Mucosa of descending colon (tissue), 3 donors: ENCODE measurements at places on chromosomes 1 and 21. TPM values are rescaled to one million over a fixed set of nuclear protein-coding genes. Genes with fewer than 3 reads are reported as not detected.

DNA sequence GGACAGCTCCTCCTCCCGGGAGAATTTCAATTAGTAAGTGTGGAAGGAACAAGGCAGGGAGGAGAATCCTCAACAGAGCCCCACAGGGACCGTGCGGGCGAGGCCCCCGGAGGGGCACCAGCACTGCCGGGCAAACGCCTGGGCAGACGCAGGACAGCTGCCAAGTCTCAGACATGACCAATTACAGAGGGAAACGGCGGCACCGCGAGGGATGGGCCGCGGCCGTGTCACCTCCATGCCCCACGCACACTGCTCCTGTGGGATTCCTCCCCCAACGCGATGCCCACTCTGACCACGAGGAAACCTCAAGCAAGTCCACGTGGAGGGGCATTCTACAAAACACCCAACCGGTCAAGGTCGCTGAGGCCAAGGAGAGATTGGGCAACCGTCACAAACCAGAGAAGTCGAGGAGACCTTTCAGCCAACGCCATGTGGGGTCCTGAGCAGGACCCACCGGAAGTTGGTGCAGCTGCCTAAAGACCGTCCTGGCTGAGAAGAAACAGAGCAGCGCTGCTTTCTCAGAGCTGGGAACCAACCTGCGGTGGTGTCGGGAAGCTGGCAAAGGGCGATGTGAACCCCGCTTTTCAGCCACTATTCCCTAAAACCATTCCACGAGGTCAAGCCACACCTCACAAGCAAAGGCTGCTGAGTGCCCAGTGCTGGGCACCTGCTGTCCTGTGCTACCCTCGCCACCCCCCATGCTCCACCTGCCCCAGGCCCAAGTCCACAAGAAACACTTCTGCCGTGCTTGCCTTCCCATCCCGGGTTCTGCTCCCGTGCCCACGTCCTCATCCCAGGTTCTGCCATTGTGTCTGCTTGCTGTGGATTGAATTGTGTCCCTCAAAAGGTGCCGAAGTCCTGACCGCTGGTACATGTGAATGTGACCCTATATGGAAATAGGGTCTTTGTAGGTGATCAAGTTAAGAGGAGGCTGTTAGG lies 1.4 kb upstream of the KRTAP10-4 start:
- DNase-seq = no peak

- DNase-seq = no peak
Measured at GRCh38 chr1:51963592-51964308, 26.8 kb downstream of the RAB3B start.

GRCh38 chr1:96945509-96946084 lies 224.0 kb downstream of the PTBP2 start:
- no peak for DNase-seq

DNA sequence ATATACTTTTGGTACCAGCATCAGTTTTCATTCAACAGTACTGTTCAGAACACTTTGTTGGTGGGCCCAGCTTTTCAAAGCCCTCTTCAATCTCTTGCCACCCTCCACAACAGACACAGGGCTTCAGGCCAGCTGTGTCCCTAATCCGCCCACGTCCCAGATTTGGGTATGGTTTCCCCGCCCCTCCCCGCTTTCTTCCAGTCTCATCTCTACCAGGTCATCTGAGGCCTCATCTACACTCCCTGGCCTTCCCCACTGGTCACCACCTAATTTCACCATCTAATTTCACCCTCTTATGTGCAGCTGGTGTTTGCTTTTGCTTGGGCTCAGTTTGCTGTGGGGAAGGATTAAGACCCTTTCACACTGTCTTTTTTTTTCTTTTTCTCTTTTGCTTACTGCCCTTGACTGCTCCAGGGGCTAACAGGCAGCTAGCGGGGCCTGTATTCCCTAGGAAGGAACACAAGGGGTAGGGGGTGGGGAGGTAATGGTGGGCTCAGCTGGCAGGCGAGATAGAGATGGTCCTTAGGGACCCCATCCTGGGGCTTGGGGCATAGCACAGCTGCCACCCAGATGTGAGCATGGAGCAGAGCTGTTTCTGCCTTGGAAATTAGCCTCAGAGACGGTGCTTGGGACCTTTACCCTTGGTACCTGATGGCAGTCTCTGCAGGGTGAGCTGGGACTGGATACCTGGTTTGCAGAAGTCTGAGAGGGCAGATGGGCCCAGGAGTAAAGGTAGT lies 3.8 kb upstream of the EPB41 start:
- DNase-seq = no peak

DNA sequence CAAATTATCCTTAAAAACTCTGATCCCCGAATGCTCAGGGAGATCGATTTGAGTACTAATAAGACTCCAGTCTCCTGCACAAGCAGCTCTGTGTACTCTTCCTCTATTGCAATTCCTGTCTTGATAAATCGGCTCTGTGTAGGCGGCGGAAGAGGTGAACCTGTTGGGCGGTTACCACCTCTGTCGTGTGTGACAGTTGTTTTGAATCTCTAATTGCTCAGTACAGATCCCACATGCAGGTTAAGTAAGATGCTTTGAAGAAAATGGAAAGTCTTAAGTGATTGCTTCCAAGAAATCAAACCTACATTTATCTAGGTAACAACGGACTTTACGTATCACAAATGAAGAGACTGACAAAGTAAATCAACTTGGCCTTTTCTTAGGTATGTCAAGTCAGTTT lies 35.5 kb downstream of the COA6 start:
- no peak for DNase-seq

DNA sequence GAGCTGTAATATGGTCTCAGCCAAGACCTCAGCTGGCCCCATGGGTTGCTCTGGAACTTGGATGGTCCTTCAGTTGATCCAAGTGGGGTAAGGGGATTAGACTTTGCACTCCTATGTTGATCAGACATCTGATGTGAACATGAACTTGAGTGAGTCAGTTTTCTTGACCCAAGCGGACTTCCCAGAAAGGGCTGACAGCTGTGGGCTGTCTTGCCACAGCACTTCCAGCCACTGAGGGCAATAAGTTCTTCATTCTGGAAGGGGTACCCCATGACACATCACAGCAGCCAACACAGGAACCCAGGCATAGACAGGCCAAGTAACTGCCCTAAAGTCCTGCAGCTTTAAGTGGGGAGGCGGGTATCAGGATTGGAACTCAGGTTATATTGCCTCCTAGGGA lies 93.9 kb upstream of the USP24 start:
- no peak for DNase-seq

Gene NUP210L
- total RNA-seq = not detected

Gene C1orf174
- total RNA-seq = 21.8 TPM
